Right cardiac atrium (tissue), 5 donors: ENCODE measurements at places on chromosomes 1 and 21. TPM values are rescaled to one million over a fixed set of nuclear protein-coding genes. Genes with fewer than 3 reads are reported as not detected.

ZNF695 gene
- total RNA-seq: not detected

LRRC71 gene
- total RNA-seq: not detected

NPHS2 gene
- total RNA-seq: not detected

ANGPTL3 gene
- total RNA-seq: not detected

OR2C3 gene
- total RNA-seq: 0.03 TPM

CFHR3 gene
- total RNA-seq: 0.36 TPM

ELAPOR1 gene
- total RNA-seq: 0.28 TPM

FDPS gene
- total RNA-seq: 92.0 TPM

KRTAP11-1 gene
- total RNA-seq: not detected

ADAR gene
- total RNA-seq: 66.2 TPM

C1orf94 gene
- total RNA-seq: not detected

LAPTM5 gene
- total RNA-seq: 40.9 TPM

L1TD1 gene
- total RNA-seq: not detected

BEST4 gene
- total RNA-seq: 0.26 TPM

LRRN2 gene
- total RNA-seq: 31.6 TPM

C1orf56 gene
- total RNA-seq: 12.4 TPM

LCE1C gene
- total RNA-seq: not detected

GRCh38 chr1:23977187-23977853, 2.8 kb downstream of the SRSF10 start:
- no peak for DNase-seq

DNA sequence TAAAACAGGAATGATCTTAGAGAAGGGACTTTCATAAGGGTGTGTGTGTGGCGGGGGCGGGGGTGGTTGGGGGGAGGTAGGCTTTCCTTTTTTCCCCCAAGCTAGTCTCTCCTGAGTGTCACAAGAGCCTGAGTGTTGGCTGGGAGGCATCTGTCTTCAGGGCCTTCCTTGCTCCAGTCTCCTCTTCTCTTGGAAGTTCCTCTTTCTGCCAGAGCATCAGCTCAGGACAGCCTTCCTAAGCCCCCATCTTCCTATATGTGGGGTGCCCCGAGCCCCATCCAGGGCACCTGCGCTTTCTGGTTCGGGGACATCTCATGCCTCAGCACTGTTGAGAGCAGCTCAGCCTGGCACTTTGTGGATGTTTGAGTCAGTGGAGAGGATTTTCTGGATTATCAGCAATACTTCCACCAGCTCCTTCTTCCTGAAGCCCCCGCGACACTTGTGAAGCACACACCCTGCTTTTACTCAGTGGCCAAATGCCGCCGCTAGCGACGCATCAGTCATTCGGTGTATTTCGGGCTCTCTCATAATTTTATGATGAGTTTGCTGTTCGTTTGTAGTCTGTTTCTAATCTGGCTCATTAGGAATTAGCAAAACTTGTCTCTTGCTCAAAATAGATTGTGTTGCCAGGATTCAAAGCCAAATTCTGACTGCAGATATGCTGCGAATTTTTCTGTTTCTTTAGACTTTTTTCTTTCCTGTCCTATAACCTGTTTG, 61.7 kb downstream of the GALNT2 start:
- peak; percentile 26 for DNase-seq

- DNase-seq: peak; percentile 11
Observed at GRCh38 chr21:42649122-42650032, 4.0 kb upstream of the PDE9A start.

- no peak for DNase-seq
Observed at GRCh38 chr1:19640363-19641316, 3.5 kb upstream of the NBL1 start.

DNA sequence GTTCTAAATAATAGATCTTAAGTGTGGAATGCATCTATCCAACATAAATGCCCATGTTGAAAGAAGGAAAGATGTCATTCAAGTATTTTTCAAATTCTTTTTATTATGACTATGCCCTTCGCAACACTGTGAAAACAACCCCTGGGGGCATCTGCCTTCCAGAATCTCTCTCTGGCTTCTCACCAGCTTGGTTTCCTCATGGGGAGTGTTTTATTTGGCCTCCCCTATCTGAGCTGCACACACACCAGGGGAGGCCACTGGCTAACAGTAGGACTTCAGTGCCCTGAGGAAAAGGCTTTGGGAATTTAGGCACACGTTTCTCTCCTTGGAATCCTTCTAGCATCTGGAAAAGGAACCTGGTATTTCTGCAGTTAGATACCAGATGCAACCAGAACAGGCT, 130.6 kb downstream of the EDEM3 start:
- DNase-seq: peak; percentile 36

DNA sequence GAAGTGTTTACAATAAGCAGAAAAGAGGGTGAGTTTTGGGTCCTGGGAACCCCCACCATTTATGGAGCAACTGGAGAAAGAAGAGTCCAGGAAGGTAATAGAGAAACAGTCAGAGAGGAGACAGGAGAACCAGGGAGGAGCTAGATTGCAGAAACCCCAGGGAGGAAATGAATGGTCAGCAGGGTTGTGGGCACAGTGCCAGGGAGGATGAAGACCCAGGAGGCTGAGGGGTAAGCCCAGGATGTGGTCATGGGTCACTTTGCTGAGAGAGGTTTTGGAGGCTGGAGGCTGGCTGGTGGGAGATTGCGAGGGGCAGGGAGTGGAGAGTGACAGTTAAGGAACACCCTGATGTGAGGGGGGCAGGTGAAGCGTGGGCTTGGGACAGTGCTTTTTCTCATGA, 169.9 kb upstream of the CSF3R start:
- DNase-seq: no peak

- DNase-seq: no peak
Observed at GRCh38 chr1:76961181-76961819, 94.0 kb downstream of the ST6GALNAC5 start.

DNA sequence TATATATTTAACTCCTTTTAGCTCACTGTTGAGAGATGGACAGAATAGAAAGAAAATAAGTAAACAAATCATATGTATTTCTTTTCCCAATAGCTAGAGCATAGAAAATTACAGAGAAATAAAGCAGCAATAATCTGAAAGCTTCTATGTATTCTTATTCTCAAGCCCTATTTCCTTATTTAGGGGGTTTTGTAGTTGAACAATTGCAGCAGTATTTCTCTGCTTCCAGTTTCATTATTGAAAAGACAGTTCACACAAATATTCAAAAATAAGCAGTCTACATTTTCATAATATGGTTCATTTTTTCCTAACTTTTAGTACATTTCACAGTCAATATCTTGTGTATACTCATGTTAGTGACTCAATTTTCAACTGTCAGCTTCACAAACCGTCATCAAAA, 638.2 kb downstream of the MRPL39 start:
- no peak for DNase-seq

- no peak for DNase-seq
Observed at GRCh38 chr21:41442481-41443186, 16.6 kb downstream of the MX1 start.

DNA sequence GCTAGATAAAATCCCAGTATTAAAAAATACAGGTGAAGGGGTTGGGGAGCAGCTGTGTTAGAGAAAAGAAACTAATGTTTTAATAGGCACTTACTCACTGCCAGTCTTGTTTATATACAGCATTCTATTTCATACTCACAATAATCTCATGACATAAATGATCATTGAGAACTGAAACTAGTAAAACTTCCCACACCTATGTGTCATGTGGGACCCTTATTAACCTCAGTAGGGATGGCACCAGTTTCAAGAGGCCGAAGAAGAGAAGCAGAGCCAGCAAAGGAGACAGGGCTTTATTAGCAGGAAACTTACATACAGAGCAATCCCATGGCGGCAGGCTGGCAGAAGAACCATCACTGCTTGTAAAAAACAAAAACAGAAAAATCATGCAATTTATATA, 48.8 kb upstream of the KCNH1 start:
- DNase-seq: no peak

DNA sequence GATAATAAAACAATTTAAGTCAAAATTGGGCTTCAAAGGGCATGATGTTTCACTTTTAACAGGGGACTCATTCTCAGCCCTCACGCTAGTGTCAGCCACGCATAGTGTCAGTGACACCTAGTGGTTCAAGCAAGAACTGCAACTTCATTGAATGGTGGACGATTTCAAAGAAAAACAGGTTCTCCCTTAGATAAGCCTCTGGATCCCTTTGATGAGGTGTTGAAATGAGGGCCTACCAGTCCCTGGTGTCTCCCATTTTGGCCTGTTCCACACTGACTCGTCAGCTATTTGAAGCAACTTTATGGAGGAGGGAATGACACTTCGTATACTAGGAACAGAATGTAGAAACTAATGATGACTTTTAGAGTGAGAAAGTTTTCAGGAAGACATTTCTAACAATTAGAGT, 56.2 kb downstream of the FCRL5 start:
- DNase-seq: no peak

GRCh38 chr1:83034851-83035250, 964.1 kb downstream of the TTLL7 start:
- no peak for DNase-seq

- no peak for DNase-seq
Observed at GRCh38 chr1:109781806-109782205, 18.1 kb upstream of the EPS8L3 start.

- peak; percentile 44 for DNase-seq
Observed at GRCh38 chr1:19505693-19506457, 20.5 kb upstream of the CAPZB start.

DNA sequence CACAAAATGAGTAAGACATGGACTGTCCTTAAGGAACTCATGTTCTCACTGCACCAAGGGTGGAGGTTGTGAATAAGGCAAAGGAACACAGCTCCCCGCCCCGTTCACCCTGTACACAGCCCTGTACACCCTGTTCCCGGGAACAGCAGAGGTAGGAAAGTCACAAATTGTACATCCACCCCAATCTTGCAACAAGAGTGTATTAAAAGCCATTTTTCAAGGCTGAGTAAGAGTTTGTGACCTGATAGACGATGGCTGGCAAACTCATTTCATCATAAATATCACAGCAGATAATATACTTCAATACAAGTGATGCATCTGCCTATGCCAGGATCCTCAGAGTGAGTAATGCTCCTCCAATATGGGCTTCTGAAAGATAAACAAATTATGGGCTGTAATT, 52.5 kb upstream of the CAMK1G start:
- DNase-seq: no peak

GRCh38 chr1:173669491-173669941, at the start of gene ANKRD45:
ANKRD45 (minus strand) TSS chr1:173669851; CDS start chr1:173659418, 10,433 bp downstream.
- DNase-seq: peak; percentile 87

DNA sequence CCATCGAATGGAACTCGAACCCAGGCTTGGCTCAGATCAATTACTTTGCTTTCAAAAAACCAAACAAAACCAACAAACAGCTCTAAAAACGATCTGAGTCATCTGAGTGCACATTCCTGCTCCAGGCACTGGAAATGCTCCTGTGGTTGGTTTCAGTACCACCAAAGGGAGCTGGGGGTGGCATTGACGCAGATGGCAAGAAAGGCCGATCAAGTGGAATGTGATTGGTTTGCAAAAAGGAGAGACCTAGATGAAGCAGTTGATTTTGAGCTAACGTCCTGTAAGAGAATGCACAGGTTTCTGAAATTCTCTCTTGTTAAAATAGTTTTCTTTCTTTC, 39.5 kb downstream of the PIK3CD start:
- no peak for DNase-seq

DNA sequence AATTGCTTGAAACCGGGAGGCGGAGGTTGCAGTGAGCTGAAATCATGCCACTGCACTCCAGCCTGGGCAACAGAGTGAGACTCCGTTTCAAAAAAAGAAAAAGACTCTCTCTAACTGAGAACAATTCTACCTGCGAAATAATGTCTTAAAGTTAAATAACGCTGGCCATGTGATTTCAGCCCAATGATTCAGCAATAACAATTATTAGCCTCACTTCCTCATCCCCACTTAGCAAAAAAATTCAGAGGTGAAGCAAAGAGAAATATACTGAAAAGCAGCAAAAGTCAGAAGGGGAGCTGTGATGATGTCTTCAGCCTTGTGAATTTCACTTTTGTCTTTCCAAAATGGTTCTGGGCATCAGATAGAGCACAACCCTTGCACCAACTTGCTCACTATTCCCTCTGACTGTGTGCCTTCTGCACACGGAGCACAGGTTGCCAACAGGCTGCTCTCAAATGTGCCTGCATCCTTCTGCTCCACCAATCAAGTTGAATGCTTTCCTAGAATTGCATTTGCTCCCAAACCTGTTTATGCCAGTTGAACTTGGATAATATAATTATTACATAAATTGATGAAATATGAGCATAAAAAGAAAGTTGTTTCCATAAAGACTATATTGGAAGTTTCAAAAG, 79.8 kb upstream of the IPO9 start:
- no peak for DNase-seq

GRCh38 chr1:238457610-238458009, 566.9 kb upstream of the ZP4 start:
- DNase-seq: no peak

- DNase-seq: no peak
Observed at GRCh38 chr1:36124404-36125128, 456 bp downstream of the COL8A2 start.

- no peak for DNase-seq
Observed at GRCh38 chr1:25675729-25676476, 59.3 kb downstream of the MAN1C1 start.

- DNase-seq: no peak
Observed at GRCh38 chr21:29875036-29875716, 64.6 kb downstream of the GRIK1 start.

- DNase-seq: no peak
Observed at GRCh38 chr1:18149027-18149641, 41.5 kb downstream of the IGSF21 start.

DNA sequence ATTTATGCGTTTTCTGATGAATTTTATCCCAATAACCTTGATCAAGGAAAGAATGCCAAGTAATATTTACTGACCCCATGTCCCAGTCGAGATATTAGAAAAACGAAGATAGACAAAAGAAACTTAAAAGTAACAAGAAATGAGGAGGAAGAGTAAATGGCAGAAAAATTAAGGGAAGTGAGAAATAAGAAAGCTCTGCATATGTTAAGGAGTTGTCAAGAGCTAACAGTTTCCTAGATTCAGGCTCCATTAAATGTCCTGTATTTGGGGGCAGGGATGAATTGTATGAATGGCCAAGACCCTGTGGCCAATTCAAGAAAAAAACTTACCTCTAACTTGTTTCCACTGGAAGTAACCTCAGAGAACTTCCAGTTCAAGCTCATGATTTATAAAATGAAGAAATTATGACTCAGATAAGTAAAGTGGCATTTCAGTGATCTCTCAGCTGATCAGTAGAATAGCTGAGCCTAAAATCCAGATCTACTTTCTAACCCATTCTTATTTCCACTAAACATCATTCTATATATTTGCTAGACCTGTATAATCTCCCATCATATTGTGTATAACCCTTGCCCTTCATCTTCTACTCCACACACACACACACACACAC, 73.2 kb downstream of the ZC3H11B start:
- no peak for DNase-seq

DNA sequence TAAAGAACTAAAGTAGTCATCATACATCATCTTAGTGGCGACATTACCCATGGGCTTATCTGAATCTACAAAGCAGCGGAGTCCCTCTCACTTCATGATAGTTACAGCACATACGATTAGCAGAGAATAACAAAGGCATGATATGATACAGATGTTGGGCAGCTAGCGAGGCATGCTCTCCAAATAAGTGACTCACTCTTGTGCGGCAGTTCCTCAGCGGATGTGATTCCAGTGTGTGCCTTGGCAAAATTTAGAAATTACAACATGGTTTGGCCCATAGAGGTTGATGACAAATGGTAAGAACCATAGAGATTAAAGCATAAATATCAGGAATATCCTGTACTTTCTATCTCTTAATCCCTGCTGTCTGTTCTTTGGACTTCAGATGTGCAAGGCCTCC, 48.1 kb upstream of the PAXBP1 start:
- DNase-seq: no peak
